Esophagus squamous epithelium (tissue), 5 donors: ENCODE measurements at places on chromosomes 6 and 20.

DNA sequence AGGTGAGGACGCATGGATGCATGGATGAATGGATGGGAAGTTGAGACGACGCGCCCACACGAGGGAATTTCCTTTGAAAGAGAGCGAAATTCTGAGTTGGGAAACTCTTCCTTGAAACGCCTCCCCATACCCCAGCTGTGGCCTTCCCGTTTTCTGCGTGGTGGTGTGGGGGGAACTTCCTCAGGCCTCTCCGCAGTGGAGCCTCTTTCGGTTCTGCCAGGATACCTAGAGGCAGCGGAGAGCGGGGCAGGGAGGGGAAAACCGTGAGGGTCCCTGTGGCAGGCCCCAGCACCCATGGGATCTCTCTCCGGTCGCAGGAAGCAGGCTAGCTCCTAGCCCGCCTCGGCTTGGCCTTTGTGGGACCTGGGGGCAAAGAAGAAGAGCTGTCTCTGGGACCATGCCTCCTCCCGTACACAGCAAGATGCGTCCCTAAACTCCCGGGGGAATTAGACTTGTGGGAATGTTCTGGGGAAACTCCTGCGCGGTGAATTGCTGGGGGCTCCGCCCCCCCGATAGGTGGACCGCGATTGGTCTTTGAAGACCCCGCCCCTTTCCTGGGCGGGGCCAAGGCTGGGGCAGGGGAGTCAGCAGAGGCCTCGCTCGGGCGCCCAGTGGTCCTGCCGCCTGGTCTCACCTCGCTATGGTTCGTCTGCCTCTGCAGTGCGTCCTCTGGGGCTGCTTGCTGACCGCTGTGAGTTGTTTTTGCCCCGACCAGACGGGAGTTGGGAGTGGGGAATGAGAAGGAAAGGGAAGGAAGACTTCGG, at the start of gene CD40:
Gene CD40 (plus strand): TSS at position 611 of the 764 bp plus-strand sequence. CDS start 30 bp downstream, at position 641.
- peak within 1 kb of the TSS; percentile 54 for H3K4me3 ChIP-seq
- H3K27me3 ChIP-seq: no peaks in the 10 kb centered on the region
- peak within 1 kb of the TSS; percentile 70 for H3K27ac ChIP-seq
- H3K4me1 ChIP-seq: peaks cover 16% of the 10 kb centered on the region
- peaks cover 10% of the 10 kb centered on the region for H3K36me3 ChIP-seq
- DNase-seq: no peak

- no peak overlapping the region for H3K27ac ChIP-seq
- H3K4me1 ChIP-seq: no peaks in the 10 kb centered on the region
- no peak for DNase-seq
- no peak overlapping the region for H3K4me3 ChIP-seq
- no peaks in the 10 kb centered on the region for H3K36me3 ChIP-seq
Measured at GRCh38 chr6:151131324-151132007, 108.3 kb upstream of the AKAP12 start.

DNA sequence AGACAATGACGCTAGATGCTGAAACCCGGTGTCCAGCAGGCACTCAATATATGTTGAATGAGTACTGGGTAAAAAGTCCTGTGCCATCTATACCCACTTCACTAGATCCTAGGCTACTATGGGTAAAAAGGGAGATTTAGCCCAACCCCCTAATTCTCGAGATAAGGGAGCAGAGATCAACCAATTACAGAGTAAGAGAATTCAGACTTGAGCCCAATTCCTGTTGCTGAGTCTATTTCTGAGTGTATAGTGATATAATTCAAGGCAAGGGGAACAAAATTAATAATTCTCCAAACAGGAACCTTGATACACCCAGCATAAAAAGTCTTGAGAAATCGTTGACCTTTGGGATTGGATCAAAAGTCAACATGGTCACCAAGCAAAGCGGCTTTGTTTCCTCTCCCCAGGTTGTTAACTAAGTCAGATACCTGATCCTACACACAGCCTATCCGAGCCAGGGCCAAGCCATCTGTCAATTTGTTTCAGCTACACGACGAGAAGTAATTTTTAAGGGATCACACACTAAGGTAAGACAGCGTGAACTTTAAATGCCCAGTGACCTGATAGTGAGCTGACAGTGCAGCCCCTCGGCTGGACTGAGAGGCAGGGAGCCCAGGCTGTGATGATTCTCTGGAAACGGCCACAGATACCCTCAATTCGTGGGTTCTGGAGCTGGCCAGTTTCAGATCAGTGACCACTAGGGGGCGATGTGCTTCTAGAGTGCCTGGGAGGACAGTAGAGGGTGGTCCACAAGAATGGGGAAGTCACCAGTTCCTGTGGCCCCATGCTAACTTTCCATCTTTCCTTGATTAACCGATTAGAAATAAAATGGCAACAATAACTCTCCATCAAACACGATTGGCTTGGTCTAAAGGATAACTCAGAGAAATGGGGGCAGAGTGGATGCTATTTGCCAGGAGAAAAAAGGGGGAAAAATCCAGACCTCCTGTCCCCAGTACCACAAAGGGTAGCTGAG, 46.2 kb downstream of the SLC22A23 start:
- H3K27me3 ChIP-seq: no peaks in the 10 kb centered on the region
- peaks cover 23% of the 10 kb centered on the region for H3K36me3 ChIP-seq
- H3K4me3 ChIP-seq: no peak overlapping the region
- H3K4me1 ChIP-seq: peaks cover 41% of the 10 kb centered on the region
- DNase-seq: no peak

GRCh38 chr20:25360631-25361286, 29.9 kb downstream of the ABHD12 start:
- H3K4me1 ChIP-seq: peaks cover 33% of the 10 kb centered on the region
- H3K4me3 ChIP-seq: no peak overlapping the region
- no peaks in the 10 kb centered on the region for H3K27me3 ChIP-seq
- H3K27ac ChIP-seq: peak overlapping the region; percentile 62
- no peaks in the 10 kb centered on the region for H3K36me3 ChIP-seq

- H3K27me3 ChIP-seq: no peaks in the 10 kb centered on the region
- H3K4me3 ChIP-seq: no peak overlapping the region
- H3K27ac ChIP-seq: no peak overlapping the region
- no peaks in the 10 kb centered on the region for H3K4me1 ChIP-seq
Measured at GRCh38 chr6:169165561-169166300, 87.9 kb downstream of the THBS2 start.

DNA sequence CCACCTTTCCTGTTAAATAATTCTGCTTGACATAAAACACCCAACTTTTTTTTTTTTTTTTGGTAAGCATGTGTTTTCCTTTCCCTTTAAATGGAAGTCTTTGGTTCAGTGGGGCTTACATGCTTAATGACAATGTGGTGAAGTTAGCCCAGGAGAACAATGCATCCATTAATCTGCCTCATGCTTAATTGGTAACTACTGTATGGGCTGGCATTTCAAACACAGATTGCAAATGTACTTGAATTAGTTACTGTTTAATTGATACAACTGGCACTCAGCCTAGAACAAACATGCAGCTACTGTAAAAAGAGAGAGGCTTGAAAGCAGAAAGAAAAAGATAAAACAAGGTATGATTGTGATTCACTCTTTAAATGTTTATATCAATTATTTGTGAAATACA, 483.6 kb upstream of the NOX3 start:
- no peaks in the 10 kb centered on the region for H3K36me3 ChIP-seq
- H3K4me3 ChIP-seq: no peak overlapping the region
- no peaks in the 10 kb centered on the region for H3K4me1 ChIP-seq
- DNase-seq: no peak
- no peak overlapping the region for H3K27ac ChIP-seq

GRCh38 chr6:169141671-169142537, 111.7 kb downstream of the THBS2 start:
- no peaks in the 10 kb centered on the region for H3K27me3 ChIP-seq
- DNase-seq: no peak
- H3K36me3 ChIP-seq: no peaks in the 10 kb centered on the region
- H3K4me3 ChIP-seq: no peak overlapping the region
- peaks cover 20% of the 10 kb centered on the region for H3K4me1 ChIP-seq
- peak overlapping the region; percentile 74 for H3K27ac ChIP-seq

GRCh38 chr6:146946559-146946958, 257.7 kb upstream of the STXBP5 start:
- H3K27me3 ChIP-seq: no peaks in the 10 kb centered on the region
- no peaks in the 10 kb centered on the region for H3K36me3 ChIP-seq
- DNase-seq: no peak
- no peak overlapping the region for H3K27ac ChIP-seq

DNA sequence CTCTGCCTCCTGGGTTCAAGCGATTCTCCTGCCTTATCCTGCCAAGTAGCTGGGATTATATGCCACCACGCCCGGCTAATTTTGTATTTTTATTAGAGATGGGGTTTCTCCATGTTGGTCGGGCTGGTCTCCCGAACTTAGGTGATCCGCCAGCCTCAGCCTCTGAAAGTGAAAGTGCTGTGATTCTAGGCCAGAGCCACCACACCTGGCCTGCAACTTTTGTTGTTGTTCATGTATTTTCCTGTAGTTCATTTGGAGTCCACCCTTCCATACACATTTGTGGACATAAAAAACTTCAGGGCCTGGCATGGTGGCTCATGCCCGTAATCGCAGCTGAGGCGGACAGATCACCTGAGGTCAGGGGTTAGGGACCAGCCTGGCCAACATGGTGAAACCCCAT, 14.5 kb downstream of the HSPA1B start:
- peak overlapping the region; percentile 29 for H3K27ac ChIP-seq
- H3K36me3 ChIP-seq: peaks cover 11% of the 10 kb centered on the region
- H3K4me3 ChIP-seq: no peak overlapping the region
- H3K27me3 ChIP-seq: no peaks in the 10 kb centered on the region
- H3K4me1 ChIP-seq: peaks cover 21% of the 10 kb centered on the region

- DNase-seq: no peak
- peak overlapping the region; percentile 77 for H3K27ac ChIP-seq
- no peaks in the 10 kb centered on the region for H3K36me3 ChIP-seq
- peaks cover 74% of the 10 kb centered on the region for H3K4me1 ChIP-seq
Measured at GRCh38 chr6:6003621-6004366, 2.9 kb downstream of the NRN1 start.

DNA sequence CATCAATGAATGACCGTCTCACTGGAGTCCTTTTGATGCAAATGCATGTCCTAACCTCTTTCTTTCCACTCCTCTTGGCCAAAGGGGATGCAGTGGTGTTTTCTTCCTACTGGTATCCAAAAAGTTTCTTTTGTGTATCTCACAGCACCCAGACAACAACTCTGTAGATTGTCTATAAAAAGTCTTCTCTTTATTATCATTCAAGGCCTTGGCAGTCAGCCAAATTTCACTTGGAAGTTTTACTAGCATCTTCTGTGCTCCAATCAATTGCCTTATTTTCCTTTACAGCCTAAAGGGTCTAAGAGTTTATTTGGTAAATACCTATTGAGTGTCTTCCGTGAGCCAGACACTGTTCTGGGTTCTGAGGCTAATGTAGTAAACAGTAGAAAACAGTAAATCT, 150.2 kb upstream of the RNF217 start:
- H3K36me3 ChIP-seq: no peaks in the 10 kb centered on the region
- H3K27me3 ChIP-seq: no peaks in the 10 kb centered on the region
- no peaks in the 10 kb centered on the region for H3K4me1 ChIP-seq

GRCh38 chr20:52524861-52525260, 333.3 kb upstream of the ZFP64 start:
- no peaks in the 10 kb centered on the region for H3K4me1 ChIP-seq
- H3K4me3 ChIP-seq: no peak overlapping the region
- H3K27ac ChIP-seq: no peak overlapping the region
- DNase-seq: no peak
- peaks cover 11% of the 10 kb centered on the region for H3K27me3 ChIP-seq

DNA sequence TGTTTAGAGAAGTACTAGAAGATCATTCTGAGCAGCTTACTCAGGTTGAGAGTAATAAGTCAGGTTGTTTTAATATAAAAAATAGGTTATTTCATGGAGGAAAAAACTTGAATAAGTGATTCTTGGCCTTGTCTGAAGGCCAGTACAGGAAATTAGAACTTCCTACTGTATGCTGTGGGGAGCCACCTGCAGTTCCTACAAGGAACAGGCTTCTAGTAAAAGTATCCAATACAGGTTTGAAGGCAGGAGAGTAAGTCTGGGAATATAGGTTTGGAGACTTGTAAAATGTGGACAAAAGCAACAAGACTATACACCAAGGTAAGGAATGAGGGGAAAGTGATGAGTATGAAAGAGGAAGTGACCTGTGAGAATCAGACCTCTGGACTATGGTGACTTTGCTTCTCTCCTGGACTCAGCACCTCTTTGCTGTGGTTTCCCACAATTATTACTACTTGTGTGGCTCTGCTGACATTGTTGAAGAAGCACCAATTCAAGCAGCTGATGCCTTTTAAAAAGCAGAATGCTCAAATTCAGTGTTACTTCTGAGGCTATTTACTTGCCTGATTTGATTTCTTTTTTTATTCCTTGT, 278.6 kb downstream of the TBC1D7 start:
- H3K4me3 ChIP-seq: no peak overlapping the region
- DNase-seq: no peak
- H3K4me1 ChIP-seq: peaks cover 27% of the 10 kb centered on the region
- H3K27ac ChIP-seq: no peak overlapping the region
- H3K27me3 ChIP-seq: no peaks in the 10 kb centered on the region

- no peaks in the 10 kb centered on the region for H3K27me3 ChIP-seq
- H3K4me1 ChIP-seq: peaks cover under 1% of the 10 kb centered on the region
Measured at GRCh38 chr6:152117156-152118133, 310.0 kb downstream of the ESR1 start.

- no peak for DNase-seq
- H3K4me1 ChIP-seq: peaks cover 9% of the 10 kb centered on the region
- H3K27ac ChIP-seq: peak overlapping the region; percentile 92
- no peaks in the 10 kb centered on the region for H3K27me3 ChIP-seq
- peaks cover 14% of the 10 kb centered on the region for H3K36me3 ChIP-seq
Measured at GRCh38 chr6:143844006-143844405, 868 bp downstream of the LTV1 start.

- H3K4me3 ChIP-seq: peak overlapping the region; percentile 94
- H3K4me1 ChIP-seq: peaks cover 29% of the 10 kb centered on the region
- no peak for DNase-seq
- peaks cover 6% of the 10 kb centered on the region for H3K36me3 ChIP-seq
- H3K27ac ChIP-seq: peak overlapping the region; percentile 96
Measured at GRCh38 chr6:26421259-26422144, 18.8 kb upstream of the BTN3A3 start.

DNA sequence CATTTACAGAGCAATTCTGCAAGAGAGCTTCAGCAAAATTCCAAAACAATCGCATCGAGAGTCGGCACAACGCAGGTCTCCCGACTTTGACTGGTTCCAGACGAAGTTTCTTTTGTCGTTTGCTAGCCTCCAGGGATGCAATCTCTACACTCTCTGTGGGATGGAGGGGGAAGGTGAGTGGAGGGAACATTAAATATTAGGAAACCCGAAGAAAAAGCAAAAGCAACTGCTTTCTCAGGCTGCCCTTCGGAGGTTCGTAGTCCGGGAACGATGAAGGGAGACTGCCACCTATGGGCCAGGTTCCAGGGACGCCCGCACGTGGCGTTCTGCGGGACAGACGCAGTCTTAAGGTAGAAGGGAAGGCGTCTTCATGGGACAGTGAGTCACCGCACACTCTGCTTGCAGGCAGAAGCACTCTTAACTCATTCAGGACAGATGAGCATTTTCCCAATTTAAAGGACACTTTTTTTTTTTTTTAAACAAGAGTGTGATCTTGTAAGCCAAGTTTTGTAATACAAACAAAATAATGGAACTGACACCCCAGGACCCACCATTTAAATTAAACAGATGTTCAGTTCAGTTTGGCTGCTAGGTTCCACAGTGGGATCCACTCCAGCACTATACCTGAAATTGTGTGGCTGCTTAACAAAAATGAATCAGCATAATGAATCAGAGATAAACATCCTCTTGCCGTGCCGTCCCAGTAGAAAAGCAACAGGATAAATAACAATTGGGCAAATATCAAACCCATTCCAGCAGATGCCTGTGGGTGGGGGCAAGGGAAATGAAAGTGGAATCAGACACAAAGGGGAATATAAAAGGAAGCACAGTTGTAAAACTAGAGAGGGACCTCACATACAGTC, 65.8 kb upstream of the ARMC2 start:
- no peaks in the 10 kb centered on the region for H3K27me3 ChIP-seq
- DNase-seq: no peak
- H3K4me3 ChIP-seq: peak overlapping the region; percentile 48
- peak overlapping the region; percentile 67 for H3K27ac ChIP-seq
- H3K4me1 ChIP-seq: no peaks in the 10 kb centered on the region
